ENCODE measurements at places on chromosomes 16 and 17.

DNA sequence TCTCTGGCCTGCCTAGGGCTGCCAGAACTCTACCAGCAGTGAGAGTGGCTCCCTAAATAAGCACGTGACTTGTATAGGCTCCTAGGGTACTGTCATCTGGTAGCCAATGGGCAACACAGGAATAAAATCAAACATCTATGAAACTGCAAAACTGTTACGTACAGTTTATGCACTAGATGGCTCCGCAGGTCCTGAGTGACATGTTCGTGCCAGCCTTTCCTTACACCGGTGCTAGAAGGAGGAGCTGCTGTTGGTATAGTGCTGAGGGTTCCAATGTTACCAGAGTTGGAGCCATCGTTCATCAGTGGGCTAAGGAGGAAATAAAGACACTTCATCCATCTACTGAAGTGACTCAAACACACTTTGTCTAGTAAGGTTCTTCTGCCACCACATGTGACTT is 63.2 kb upstream of the TRAP1 start:
- no peak for DNase-seq

- DNase-seq = no peak
Observed at GRCh38 chr16:57704905-57705852, 10.6 kb downstream of the DRC7 start.

- no peak for DNase-seq
Observed at GRCh38 chr17:3543453-3543852, 14.2 kb downstream of the TRPV3 start.

- no peak for DNase-seq
Observed at GRCh38 chr17:63555500-63556156, 5.4 kb downstream of the DCAF7 start.

DNA sequence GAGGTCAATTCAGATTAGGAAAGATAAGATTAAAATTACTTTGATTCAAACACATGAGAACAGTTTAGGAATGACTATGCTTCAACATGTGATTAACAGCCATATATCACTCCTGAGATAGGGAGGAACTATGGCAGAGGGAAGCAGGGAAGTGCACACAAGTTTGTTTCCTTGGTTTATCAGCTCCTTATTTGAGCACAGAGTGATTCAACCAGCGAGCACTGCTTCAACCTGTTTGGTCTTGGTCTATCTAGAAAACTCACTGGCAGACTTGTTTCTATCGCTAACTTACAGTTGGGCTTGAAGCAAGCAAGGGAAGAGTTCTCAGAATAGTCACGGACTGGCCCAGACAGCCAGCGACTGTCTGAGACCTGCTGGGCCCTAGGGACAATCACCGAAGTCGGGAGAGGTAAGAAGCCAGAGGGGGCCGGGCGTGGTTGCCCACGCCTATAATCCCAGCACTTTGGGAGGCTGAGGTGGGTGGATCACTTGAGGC is 23.5 kb downstream of the TUBG1 start:
- no peak for DNase-seq

- DNase-seq = peak; percentile 67
Observed at GRCh38 chr17:77494664-77495435, 354.1 kb downstream of the SEC14L1 start.

DNA sequence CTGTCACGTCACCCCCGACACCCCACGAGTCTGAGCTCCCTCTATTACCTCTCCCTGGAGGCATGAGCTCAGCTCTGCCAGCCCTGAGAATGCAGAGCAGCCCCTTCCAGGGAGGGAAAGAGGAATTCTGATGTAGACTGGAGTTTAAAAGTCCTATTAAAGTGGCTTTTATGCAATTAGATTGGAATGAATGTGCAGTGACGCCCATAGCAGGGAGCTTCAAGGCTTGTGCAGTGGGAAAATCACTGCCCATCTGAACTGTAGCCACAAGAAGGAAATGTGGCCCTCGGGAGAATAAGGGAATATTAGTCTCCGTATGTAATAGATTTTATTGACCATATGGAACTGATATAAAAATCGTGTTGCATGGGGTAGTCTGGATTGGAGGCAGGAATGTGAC is 66.9 kb downstream of the ZNF423 start:
- DNase-seq = no peak

GRCh38 chr16:89723279-89724250 is 2.2 kb downstream of the ZNF276 start:
- peak; percentile 43 for DNase-seq

- no peak for DNase-seq
Observed at GRCh38 chr16:30581457-30581856, 4.0 kb downstream of the ZNF785 start.

GRCh38 chr17:17365476-17366110 is 62.4 kb downstream of the NT5M start:
- no peak for DNase-seq

- DNase-seq = no peak
Observed at GRCh38 chr17:78117027-78117981, 11.3 kb downstream of the TMC6 start.

DNA sequence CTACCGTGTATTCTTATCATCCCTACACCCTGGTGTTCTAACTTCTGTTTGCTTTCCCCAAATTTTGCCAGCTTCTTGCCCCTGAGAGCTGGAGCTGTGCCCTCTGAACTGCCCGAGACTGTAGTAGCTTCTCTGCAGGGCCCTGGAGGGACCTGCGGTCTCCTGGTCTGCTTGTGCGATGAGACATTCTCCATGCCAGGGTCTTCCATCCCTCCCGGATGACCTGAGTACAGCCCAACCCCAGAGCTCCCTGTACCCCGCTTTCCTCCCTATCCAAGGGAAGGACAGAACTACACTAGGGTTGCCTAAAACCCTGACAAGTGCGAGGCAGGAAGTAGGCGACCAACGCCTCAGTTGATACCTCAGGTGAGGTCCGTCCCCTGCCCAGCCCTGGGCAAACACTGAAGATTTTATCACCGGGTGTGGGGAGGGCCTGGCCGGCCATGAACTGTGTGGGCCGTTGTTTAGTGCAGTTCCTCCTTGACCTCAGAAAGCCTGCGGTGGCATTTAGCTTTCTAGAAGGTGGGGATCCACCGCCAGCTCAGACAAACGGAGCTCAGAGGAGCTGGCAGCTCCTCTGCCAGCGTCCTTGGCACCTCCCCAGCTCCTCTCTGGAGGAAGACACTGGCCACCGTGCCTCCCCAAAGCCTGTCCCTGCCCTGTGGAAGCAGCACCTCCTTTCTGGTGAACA is 13.7 kb downstream of the CANT1 start:
- DNase-seq = no peak

GRCh38 chr16:48611329-48612137 is 1.6 kb upstream of the N4BP1 start:
- DNase-seq = peak; percentile 69

- no peak for DNase-seq
Observed at GRCh38 chr16:27321013-27321915, 7.5 kb downstream of the IL4R start.

DNA sequence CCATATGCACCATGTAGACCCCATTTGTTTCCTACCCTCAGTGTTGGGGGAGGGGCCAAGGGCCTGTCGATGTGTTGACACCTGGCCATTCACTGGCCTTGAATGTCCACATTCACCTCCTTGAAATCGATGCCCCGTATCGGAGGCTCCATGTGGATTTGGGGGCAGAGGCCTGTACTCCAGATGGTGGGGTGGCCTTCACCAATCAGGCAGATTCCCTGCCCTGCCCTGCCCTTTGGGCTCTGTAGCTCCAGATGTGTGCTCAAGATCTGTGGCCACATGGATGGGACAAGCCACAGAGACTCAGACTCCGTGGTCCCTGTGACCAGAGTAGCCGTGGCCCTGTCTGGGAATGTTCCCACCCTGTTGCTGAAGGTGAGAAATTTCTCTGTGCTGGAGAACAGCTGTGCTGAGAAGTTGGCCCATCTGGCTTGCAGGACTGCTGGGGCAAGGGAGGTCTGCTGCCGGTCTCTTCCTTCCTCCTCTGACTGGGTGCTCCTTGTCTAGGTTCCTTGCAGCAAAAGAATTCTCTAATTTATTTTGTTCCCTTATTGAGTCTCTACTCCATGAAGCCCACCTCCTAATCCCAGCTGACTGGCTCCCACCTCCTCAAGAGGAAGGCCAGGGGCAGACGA is 221.3 kb downstream of the SEC14L1 start:
- DNase-seq = no peak

- DNase-seq = no peak
Observed at GRCh38 chr17:60640503-60640902, 37.1 kb upstream of the BCAS3 start.

DNA sequence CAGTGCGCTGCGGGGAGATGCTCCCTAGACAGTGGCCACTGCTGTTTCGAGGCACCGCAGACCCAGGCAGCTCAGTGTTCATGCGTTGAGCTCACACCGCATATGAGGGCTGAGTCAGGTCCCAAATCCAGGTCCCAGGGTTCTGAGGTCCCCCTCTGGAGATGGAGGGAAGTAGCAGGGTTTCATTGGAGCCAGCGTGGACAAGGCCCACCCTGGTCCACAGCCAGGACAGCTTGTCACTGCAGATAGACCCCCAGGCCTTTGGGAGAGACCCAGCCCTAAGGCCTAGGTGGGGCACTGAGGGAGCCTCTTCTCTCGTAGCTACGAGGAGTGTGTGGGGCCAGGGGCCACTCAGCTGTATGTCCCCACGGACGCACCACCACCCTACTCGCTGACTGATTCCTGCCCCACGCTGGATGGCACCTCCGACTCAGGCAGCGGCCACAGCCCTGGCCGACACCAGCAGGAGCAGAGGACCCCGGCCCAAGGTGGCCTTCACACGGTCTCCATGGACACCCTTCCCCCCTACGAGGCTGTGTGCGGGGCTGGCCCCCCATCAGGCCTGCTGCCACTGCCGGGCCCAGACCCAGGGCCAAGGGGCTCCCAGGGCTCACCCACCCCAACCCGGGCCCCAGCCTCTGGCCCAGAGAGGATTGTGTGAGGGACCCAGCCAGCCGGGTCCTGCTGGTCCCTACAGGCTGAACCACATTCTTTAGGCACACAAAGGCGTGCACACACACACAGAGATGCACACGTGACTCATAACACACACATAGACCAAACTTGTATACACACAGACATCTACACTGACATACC is 53.4 kb downstream of the BEAN1 start:
- DNase-seq = no peak

DNA sequence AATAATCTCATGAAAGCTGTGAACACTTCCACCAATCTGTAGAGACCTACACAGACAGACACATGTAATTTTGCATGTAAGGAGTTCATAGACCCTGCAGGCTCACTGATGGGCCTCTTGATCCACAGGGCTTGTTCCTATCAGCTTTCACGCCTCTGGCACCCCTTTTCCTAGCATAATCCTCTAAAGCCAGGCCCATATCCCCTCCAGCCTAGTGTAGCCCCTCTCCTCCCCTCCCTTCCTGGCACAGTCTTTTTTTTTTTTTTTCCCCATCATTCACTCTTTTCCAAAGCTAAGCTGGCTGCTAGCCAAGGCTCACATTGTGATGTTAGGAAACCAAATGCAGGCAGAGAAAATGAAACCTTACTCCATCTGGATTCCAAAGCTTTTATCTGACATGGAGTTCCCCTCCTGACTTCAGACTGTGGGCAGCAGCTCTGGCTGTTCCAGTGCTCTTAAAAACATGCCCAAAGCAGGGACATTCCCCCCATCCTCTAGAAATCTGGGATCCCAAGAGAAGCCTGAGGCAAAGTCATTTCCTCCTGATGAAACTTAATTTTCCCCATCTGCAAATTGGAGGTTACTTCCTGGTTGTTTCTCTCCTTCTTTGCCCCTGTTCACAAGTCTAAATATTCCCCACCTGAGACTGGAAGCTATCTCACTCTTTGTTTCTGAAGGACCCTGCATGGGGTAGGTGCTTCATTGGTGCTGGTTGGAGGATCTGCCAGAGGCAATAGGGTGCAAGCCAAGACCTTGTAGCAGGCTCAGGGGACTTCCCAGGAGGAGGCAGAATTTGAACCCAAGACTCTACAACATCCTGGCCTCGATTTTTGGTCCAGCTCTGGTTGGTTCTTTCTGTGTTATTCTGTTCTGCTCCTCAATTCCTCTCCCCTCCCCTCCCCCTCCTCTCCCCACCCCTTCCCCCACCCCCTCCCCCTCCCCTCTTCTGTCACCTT is 9.9 kb upstream of the CCL5 start:
- DNase-seq = no peak

DNA sequence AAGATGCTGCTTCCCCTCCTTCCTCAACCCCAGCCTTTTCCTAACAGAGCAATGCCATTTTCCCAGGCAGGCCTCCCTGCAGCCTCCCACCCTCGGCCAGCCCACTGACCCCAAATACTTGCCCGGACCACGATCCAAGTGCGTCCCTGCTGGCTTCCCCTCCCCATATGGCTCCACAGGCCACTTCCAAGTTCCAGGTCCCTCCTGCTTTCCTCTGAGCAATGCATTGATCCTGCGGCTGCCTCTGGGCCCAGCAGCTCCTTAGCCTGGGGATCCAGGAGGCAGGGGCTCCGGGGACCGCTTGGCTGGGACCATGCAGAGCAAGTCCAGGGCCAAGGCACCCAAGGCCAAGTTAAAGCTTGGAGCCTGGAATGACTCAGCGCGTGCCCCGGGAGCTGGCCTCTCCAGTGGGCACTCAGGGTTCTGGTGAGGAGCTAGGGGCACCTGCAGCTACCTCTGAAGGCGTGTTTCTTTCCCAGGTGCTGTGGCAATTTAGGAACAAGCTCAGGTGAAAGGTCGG is 51.9 kb upstream of the ENPP7 start:
- DNase-seq = no peak

DNA sequence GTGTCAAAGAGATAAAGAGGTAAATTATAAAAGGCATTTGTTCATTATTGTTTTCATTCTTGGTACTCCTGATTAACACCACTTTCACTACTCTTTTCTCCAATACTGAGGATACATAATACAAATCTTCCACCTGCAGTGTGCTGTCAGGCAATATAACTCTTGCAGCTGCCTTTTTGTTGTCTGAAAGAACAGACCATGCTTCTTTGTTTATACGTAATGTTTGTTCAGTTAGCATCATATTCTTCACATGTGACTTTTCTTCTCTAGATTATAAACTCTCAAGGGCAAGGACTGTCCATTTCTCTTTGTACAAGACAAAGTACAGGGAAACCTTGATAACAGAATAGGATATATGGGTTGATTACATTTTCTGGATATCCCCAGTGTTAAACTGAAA is 14.2 kb upstream of the ABCC11 start:
- DNase-seq = no peak

GRCh38 chr17:63435681-63436522 is 10.2 kb downstream of the CYB561 start:
- no peak for DNase-seq

DNA sequence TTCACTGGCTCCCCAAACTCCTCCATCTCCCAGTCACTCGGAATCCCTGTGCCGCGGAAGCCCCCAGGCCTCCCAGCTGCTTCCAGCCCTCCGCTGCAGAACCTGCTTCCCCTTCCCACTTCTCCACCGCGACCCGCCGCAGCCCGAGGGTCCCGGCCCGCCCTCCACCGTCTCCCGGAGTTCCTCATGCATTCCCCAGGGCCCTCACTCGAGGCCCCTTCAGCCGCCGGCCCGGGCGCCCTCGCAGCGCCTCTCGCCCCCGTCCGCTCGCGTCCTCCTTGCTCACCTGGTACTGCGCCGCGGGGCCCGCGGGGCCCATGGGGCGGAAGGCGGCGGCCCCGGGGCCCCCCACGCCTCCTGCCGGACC is 329 bp downstream of the SMARCD2 start:
- DNase-seq = no peak

DNA sequence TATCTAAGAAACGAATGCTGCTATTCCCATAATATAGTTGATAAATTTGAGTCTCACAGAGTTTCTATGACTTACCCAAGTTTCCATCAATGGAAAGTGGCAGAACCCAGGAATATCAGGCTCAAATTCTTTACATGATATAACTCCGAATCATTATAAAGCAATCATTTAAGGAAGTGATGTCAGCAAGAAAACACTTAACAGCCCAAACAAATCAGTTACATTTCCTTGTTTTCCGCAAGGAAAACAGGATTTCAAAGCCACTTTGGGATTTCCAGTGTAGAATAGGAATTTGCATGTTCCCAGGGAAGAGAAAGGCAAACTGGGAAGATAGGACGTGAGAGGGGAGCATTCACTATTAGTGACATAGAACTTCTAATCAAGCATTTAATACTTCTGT is 311.4 kb upstream of the GOT2 start:
- DNase-seq = no peak

All from stimulated activated CD4-positive, alpha-beta T cell treated with anti-CD3 and anti-CD28 coated beads, TNF-alpha, amount 100 ng/mL, for 24 hours (primary cell).